ENCODE measurements at places on chromosomes 1 and 21.

DNA sequence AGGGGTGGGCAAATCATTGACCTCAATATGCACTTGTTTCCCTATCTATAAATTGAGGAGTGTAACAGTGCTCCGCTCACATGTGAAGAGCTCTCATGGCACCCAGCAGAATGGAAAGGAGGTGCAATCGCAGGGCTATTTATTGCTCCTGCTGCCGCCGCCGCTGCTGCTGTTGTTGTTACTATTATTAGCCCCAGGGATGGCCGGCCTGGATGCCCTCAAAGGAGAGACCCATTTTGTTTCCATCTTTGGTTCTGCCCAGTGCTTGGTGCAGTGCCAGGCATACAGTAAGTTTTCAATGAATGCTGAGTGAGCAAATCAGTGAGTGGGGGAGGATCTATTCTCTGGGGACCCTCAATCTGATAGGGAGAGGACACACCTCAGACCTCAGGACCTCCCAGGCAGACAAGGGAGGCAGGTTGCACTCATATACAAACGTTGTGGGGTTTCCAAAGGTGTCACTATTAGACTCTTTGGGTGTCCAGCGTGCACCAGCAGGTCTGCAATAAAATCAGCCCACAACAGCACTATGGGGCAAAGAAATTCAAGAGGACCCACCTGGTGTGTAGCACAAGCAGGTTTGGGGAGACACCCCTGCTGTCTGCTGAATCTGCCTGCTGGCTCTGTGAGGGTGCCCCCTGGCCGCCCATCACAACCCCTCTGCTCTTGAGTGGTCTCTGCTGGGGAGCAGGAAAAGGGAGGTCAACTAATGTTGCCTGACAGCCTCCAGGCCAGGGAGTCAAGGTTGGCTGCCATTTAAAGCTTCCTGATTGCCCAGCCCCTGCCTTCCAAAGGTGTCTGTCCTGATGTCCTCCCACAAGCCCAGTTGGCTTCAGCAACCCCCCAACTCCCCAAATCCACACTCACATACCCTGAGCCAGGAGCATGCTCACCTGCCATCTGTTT is 136.3 kb downstream of the ACTL8 start:
- no peak for DNase-seq

GRCh38 chr1:175080030-175080429 is 12.4 kb downstream of the TNN start:
- no peak for DNase-seq

- DNase-seq, result no peak
Measured at GRCh38 chr1:200518524-200518923, 102.0 kb downstream of the KIF14 start.

DNA sequence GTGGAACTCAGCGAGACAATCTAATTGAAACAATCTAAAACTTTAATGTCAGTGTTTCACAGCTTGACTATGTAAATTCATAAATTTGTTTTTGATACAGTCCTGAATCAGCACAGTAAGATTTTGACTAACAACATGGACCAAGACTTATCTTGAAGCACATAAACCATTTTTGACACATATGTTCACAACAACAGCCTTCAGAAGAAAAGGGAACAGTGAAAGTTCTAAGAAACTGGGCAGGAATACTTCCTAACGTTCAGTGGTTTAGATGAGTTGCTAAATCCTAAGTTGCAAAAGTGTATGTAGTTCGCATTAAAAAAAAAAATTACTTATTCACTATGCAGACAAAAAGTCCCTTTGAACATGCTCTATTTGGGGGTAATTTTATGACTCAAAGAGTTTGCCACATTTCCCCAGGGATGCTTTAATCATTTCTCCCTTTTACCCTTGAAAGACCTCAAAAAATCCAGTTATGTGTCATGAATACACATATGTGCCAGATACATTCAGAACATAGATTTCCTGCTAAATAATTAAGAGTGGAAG is 120.2 kb downstream of the MRPL39 start:
- DNase-seq, result no peak

DNA sequence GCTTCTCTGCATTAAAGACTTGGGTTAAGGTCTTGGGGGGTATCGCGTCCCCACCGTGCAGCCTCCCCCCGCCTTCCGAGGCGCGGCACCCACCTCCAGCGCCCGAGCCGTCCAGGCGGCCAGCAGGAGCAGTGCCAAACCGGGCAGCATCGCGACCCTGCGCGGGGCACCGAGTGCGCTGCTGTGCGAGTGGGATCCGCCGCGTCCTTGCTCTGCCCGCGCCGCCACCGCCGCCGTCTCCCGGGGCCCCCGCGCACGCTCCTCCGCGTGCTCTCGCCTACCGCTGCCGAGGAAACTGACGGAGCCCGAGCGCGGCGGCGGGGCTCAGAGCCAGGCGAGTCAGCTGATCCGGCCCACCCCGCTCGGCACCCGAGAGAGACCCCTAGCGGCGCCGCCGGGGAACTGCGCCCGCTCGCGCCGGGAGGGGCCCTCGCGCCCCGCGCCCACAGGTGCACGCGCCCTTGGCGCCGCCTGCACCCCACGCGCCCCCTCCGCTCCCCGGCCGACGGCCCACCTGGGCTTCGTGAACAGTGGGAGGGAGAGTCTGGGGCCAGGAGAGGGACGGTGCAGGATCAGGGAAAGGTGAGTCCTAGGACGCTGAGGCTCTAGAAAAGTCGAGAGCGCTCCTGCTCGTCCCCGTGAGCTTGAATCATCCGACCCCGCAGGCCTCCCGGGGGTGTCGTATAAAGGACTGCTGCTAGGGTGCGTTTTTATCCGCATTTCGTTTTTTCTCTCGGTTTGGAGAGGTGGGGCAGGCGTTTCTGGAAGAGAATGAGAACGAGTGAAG is at the start of gene APP:
TSS of gene APP (minus strand) at position 300 of the 787 bp plus-strand sequence. CDS start at position 150, 150 bp downstream.
- DNase-seq, result peak; percentile 62

DNA sequence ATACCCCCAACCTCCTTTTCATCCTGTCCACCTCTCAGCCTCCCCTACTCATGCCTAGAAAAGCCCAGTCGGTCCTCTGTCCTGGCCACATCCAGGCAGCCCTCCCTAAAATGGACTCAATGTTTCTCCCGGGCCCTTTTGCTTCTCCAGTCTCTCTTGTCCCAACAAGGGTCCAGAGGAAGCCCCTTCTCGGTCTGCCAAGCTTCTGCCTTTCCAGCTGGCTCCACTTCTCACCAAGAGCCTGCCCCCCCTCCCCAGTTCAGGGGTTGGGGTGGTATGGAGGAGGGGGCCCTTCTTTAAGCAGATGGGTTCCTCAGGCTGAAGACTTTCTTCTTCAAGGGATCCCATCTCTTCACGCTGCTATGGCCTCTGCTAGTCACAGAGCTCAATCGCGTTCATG is 23.9 kb downstream of the RAB7B start:
- no peak for DNase-seq
